Activated CD4-positive, alpha-beta T cell treated with anti-CD3 and anti-CD28 coated beads, Interleukin-2, amount 50 U/mL, for 16 hours (primary cell): ENCODE measurements at places on chromosomes 5 and 9.
A peak's percentile ranks its signal among the peaks of the same experiment; 100 is the strongest.

GRCh38 chr5:87722286-87722685, 309.6 kb upstream of the CCNH start:
- DNase-seq: no peak

GRCh38 chr9:115234094-115234493, 116.1 kb upstream of the TNC start:
- DNase-seq: no peak

DNA sequence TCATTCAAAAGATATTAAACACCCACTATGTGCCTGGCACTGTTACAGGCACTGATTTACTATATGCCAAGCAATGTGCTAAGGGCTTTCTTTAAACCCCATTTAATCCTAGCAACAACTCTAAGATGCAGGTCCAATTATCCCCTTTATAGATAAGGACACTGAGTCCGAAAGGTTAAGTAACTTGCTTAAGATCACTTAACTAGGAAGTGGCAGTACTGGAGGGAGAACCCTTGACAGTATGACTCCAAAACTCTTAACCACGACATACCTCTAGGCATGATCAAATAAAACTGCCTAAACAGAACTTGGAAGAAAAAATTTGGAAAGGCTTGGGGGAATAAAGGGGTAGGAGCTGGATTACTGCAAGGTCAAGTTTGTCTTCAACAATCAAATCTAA, 1.7 kb downstream of the RAB14 start:
- DNase-seq: no peak

DNA sequence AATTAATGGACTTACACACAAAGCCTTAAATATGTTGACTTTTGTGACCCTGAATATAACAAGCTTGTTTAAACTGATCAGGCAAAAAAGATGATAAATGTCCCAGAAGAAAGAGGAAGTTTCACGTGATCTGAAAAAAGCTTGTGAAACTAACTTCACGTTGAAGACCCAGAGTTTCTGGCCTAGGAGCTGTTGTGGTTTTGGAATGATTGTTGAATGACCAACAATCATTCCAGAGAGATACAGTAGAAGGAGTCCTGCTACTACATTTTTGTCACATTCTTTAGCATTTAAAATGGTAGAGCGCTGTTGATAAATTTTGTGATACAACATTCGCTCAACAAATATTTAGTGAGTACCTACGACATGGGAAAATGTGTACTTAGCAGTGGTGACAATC, 143.1 kb upstream of the FBN2 start:
- no peak for DNase-seq

GRCh38 chr9:92600462-92601261, 64.9 kb upstream of the ECM2 start:
- no peak for DNase-seq

DNA sequence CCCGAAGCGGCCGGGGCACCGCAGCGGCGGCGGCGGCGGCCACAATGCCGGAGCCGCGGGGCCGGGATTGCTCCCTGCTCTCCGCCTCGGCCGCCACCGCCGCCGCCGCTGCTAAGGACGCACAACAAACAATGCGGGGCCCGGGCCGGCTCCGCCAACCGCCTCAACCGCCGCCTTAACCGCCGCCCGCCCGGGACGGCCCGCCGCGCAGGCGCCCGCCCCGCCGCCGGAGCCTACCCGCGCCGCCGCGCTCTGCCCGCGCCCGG, 254 bp downstream of the STRBP start:
- DNase-seq: no peak

DNA sequence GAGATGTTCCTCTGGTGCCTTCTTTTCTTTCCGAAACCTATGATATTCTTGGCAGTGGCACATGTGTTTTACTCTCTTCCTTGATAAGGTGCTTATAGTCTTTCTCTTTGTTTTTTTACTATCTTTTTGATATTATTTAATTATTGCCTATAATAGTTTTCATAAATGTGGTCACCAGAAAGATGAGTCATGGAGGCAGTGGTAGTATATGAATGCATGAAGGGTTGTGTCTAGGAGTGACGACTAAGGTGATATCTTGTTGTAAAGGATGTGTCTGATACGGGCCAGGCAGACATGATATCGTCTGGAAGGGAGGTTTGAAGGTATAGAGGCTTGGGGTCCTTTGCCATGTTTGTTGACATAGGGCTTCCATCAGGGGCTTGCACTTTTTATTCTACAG, 36.8 kb downstream of the SLC44A1 start:
- no peak for DNase-seq

DNA sequence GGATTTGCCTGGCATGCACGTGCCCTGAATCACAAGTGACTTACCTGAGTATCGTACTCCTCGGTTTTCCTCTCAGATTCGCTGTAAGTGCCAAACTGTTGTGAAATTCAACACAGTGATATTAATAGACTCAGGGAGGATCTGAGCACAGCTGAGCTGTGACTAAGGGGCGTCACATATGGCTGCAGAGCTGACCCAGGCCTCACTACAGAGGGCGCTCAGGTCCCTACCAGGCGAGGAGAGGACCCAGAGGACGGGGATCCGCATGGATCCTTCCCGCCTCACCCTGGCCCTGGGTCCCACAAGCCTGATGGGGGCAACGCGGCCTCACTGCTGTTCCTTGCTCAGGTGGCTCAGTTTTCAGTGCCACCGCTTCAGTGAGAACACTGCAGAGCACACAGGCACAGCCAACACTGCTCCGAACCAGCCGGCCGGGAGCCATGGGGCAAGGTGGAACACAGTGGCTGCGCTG, 20.1 kb downstream of the CLPTM1L start:
- DNase-seq: no peak

- DNase-seq: peak; percentile 5
Measured at GRCh38 chr9:69946800-69947437, 96.7 kb upstream of the MAMDC2 start.

DNA sequence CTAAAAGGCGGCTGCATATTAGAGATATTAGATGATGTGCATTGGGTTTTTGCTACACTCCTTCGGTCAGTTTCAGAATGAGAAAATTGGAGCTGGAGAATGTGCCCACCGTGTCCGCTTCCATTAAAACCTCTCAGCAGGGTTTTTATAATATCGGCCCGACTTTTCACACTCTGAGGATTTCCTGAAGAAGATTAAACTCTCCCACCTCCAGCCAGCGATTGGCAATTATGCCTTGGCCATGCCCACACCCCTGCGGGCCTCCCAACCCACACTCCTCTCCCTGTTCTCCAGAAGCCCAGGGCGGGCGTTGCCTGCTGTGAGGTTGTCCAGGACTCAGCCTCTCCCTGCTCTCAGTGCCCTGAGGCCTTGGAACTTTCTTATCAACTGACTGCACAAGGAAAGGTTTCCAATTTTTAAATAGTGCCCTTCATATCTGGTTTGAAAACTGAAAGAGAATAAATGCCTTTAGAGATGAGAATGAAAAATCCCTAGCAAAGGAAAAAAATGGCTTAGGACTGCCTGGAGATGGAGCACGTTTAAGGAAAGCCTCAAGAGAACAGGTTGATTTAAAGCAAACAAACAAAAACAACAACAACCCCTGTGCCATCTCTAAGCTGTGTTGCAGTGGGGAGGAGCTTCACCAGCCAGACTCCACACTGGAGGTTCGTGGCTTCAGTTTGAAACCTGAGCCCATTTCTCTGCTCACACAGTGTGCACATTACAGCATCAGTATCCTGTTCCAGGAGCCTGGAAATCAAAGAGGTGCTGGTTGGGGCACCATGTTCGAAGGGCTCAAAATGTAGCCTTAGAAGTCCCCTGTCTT, 292.9 kb downstream of the NSG2 start:
- no peak for DNase-seq

DNA sequence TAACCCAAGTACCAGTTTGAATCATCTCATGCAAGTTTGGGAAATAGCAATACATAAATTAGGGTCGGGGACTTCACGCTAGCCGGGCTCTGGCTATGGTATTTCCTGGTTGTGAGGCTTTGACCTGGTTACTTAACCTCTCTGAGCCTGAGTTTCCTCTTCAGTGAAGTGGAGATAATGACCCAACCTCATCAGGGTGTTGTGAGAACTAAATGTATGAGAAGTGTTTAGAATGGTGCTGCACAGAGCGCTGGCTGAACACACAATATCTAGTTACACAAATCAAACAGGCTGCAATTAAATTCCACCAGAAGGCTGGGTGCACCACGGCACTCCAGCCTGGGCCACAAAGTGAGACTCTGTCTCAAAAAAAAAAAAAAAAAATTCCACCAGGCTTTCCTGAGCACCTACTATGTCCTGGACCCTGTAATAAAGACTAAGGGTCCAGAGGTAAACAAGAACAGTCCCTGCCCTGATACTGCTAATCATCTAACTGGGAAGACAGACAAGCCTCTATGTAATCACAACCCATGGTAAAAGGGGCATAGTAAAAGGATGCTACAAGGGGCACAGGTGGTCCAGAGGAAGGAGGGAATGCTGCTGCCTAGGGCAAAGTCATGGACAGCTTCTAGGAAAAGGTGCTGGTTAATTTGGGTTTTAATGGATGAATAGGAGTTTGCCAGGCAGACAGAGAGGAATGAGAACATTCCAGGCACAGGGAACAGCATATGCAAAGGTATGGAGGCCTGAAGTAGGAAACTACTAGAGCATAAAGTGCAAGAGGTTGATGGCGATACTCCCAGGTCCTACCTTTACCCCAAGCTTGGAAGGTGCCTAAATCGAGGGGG, 27.7 kb downstream of the DUSP1 start:
- DNase-seq: no peak

DNA sequence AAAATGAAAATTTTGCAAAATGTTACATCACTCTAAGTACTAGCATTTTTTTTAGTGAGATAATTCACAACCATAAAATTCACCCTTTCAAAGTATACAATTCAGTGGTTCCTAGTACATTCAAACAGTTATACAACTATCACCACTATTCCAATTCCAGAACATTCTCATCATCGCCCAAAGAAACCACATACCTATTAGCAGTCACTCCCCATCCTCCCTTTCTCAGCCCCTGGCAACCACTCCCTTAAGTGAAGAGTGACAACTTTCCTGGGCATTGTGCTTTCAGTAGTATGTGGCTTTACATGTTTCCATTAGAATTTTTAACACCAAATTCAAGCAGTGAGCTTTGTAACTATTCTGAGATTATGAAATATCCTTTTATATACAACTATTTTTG, 81.4 kb downstream of the RASEF start:
- no peak for DNase-seq

DNA sequence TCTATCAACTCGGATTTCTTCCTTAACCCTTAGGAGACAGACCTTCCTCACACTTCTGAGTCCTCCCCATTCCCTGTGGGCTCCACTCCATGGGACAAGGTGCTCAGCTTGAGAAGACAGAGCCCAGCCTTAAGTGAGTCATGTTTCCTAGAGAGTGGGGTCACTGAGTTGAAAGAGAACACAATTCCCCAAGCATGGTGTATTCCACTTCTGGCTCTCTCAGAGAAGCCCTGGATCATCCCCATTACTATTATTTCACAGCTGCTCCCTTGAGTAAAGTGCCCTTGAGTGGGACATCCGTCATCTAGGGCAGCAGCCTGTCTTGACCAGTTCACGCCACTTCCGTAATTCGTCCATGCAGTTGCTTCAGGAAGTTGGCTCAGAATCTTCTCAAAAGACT, 604.8 kb downstream of the BNC2 start:
- DNase-seq: no peak

GRCh38 chr9:72173080-72173479, 23.8 kb downstream of the GDA start:
- DNase-seq: no peak

GRCh38 chr5:100550531-100551051, 15.4 kb downstream of the FAM174A start:
- DNase-seq: no peak

- DNase-seq: no peak
Measured at GRCh38 chr9:318646-319045, 104.0 kb downstream of the DOCK8 start.

- DNase-seq: peak; percentile 54
Measured at GRCh38 chr5:180540050-180540694, 46.0 kb downstream of the CNOT6 start.

GRCh38 chr5:40683305-40683704, 3.6 kb downstream of the PTGER4 start:
- no peak for DNase-seq

DNA sequence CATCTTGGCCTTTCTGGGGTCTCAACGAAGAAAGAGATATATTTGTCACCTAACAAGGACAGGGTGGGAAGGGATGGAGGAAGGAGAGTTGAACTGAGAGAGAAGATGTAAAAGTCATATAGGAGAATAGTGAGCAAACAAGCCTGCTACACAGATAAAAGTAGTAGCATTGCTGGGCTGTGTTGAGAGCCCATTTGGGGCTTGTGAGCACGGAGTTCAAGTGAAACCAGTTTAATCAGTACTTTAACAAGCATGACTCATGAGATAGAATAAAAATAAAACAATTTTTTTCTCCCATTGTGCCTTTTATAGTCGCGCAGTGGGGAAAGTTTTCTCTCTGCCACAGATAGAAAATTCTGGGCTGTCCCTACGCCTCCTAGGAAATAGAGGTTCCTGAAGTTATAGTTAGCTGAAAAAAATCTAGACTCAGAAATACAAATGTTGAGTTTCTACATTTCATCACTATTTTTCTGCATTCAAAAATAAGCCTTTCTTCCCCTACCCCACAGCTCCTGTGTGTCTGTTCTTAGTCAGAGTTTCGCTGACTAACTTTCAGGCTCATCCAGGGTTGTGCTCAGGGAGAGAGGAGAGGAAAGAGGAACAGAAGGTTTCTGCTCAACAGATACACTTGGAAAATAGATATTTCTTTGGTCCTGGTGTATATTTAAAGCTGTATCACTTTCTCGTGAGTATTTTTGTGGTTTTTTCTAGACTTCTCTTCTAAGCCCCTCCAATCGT, 395.8 kb upstream of the ADAMTSL1 start:
- DNase-seq: no peak

DNA sequence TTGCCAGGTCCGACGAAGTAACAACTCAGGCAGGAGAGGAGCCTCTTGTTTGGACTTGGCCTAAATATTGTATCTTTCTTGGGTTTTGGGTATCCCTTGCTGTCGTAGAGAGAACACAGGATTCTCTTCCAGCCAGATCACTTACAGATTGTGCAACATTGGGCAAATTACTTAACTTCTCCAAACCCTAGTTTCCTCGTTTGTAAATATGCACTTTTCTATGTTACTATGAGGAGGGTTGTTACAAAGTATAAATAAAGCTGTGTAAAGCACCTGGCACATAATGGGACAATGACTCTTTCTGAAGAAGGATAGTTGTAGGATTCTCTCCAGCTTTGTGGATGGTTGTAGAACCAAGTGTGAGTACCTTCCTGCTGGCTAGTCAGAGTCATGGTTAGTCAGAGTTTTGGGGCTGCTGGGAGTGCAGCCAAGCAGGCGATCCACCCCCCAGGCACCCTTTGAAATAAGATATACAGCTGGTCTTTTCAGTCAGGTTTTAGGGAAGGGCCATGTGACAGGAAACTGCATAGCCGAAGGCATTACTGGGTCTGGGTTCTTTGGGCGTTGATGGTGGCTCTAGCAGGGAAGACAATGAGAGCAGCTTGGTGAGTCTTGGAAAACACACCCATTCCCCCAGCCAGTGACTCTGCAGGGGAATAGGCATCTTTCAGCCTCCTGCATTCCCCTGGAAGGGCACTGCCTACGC, 49.9 kb upstream of the GDNF start:
- DNase-seq: no peak

GRCh38 chr5:170117736-170118135, 12.0 kb downstream of the FOXI1 start:
- no peak for DNase-seq
